ENCODE measurements at places on chromosomes 5 and 9.

DNA sequence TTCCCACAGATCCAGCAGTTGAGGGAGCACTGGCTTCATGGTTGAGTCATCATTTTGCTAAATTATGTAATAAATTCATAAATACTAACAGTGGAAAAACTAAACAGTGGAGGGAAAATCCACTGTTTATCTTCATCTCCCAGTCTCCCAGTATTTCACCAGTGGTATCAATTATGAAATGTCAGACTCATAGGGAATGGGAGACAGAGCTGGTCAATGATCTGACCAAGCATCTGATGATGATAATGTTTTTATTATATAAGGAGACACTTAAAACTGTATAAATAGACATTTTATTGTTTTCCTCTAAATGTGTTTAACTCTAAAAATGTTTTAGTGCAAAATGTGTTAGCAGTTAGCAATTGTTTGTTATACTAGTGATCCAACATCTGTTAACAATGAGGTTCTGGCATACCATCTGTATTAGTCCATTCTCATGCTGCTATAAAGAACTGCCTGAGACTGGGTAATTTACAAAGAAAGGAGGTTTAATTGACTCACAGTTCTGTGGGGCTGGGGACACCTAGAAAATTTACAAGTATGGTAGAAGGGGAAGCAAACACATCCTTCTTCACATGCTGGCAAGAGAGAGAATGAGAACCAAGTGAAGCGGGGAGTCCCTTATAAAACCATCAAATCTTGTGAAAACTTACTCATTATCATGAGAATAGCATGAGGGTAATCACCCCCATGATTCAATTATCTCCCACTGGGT is 11.8 kb upstream of the REEP5 start:
- peak; percentile 42 for DNase-seq

DNA sequence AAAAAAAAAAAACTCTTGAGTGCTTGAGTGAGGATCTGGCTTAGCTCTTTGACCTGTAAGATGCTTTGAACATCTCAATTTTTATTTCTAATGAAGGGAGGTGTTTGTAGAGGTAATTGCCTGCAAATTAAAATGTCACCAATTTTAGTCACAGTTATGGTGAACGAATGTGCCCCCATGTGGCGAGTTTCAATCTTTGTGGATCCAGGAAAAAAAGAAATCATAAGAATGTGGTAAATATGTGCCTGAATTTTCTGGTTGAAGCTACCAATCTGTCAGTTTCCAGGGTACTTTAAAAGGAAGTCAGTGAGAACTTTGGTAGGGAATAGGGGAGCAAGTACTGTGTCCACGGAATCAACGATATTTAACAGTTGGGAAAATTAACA is 1772.4 kb upstream of the CDH9 start:
- no peak for DNase-seq

DNA sequence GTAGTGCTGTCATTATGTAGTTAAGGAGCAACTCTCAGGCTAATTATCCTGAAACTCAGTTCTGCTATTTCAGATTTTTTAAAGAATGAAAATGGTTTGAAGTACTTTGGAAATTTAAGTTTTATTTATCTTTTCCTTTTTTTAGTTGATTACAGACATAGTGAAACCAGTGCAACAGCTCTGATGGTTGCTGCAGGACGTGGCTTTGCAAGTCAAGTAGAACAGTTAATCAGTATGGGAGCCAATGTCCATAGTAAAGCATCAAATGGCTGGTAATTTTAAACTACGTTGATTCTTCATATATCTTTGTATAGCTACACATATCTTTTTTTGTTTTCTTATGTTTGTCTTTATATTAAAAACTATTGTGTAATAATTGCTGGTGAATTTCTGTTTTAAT is 34.9 kb downstream of the YTHDC2 start:
- no peak for DNase-seq

DNA sequence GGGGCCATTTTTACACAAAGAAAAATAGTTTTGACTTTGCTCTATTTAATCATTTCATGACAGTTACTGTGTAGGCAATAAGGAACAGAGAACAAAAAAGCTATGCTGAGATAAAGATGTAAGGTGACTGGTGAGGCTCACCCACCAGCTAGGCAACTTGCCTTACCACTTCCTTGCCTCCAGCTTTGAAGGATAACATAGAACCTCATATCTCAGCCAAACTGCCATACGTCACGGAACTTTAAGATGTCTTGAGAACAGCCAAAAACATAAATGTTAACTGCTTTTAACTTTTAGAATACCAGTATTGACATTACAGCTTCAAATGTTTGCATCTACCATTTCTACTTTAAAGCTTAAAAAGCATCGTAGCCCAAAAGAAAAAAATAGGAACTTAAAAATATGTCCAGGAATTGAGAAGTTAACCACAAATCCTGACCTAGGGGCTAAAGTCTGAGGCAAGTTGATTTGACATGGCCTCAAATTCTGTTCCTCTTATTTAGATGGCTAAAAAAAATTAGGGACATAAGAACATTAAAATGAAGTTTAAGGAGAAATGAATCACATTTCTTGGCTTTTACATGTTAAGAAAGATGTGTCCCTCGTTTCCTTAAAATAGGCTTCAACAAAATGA is 7.7 kb upstream of the GCNT4 start:
- no peak for DNase-seq

DNA sequence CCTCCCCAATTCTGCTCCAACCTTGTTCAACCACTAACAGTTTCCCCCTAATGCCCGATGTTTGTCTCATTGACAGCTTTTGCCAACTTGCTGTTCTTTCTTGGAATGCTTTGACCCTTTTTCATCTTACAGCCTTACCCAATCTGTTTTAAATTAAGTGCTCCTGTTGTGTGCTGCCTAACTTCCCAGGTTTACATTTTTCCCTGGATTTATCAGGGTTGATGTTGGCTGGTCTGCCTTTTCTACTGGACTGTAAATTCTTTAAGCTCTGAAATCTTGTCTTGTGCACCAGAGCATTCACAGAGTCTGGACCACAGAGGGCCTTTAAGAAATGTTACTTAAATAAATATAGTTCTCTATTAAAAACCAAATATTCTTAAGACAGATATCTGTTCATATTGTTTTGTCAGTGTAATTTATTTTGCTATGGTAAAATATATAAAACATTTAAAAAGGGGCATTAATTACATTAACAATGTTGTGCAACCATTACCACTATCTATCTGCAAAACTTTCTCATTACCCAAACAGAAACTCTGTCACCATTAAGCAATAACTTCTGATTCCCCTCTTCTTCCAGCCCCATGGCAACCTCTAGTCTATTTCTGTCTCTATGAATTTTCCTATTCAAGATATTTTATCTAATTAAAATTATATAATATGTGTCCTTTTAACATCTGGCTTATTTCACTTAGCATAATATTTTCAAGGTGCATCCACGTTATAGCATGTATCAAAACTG is 73.0 kb downstream of the OSTF1 start:
- DNase-seq: no peak

DNA sequence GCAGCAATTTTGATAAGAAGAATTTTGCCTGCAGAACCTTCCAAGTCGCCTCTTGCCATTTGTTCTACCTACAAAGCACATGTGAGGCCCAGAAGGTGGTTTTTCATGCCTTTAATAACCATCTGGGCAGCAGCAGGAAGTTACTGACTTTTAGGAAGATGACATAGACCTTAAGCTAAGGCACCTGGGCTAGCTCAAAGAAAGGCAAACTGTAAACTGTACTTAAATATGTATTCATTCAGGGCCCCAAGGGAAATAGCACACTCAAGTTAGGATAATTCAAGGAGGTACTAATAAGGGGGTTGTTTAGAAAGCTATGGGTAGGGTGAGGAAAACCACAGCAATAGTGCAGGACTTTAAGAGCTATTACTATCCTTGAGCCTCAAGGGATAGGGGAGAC is 57.3 kb upstream of the HSPB3 start:
- DNase-seq: no peak

DNA sequence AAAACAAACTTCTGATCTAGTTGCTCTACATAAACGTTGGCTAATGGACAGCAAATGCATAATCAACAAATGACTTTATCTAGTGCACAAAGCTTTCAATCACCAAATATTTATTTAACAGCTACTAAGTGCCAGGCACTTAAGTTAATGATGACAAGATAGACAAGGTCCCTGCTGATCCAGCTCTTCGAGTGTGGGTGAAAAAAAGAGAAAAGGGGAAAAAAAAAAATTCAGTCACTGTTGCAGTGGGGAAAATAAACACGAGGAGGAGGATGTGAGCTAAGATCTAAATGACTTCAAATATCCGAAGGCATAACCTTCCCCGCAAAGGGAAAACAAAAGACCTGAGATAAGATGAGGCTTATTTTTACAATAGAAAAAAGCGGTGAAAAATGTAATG is 9.6 kb downstream of the PSIP1 start:
- no peak for DNase-seq

DNA sequence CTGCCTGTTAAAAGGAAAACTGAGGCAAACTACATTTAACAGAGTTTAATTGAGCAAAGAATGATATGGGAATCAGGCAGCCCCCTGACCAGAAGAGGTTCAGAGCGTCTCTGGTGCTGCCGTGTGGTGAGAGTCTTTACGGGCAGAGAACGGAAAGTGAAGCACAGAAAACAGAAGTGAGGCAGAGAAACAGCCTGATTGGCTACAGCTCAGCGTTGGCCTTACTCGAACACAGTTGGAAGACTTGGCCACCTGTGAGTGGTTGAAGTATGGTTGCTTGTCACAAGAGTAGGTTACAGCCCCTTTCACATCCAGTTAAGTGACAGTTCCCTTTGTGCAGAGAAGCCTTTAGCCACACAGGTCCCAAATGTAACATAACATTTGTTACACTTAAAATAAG is 16.9 kb upstream of the FBP1 start:
- no peak for DNase-seq

DNA sequence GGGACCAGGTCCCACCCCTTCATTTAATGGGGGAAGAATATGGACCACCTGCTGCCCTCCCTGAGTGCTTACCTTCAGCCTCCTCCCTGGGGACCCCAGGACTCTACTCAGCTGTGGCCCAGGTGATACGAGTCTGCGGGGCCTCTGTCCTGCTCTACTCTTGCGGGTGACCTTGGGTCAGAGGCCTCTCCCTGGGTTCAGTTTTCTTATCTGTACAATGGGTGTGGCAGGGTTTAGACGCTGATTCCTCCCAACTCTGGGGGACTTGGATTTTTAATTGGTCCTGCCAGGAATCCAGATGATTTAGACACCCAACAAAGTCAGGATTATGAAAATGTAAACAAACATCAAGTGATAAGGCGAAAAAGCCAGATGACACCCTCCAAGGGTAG is 25.0 kb downstream of the FAM163B start:
- no peak for DNase-seq

DNA sequence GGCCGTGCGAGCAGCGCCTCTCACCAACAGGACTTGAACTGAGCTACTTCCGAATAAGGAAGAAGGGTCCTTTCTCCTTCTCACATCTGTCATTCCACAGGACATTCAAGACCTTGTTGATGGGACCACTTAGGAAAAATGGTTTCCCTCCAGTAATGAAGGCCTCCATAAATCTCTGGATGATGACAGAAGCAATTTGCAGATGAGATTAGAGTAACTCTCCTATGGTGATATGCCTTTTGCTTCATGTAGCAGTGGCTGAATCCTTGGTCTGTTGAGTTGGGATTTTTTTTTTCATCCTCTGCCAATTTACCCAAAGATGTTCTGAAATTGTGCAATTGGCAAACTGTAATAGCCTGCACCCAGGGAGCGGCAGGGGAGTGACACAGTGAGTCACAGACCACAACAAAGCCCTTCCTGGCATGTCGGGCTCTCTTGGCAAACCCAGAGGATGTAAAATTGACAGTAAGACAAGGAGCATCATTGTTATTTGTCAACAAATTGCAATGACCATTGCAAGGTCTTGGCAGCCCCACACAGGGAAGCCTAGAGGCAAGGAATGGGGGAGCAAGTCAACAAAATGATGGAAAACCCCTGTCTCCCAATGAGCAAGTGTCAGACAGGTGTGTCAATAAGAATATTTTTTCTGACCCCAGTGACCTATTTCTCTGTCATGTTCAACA is 275.9 kb downstream of the ACTL7B start:
- DNase-seq: peak; percentile 96

DNA sequence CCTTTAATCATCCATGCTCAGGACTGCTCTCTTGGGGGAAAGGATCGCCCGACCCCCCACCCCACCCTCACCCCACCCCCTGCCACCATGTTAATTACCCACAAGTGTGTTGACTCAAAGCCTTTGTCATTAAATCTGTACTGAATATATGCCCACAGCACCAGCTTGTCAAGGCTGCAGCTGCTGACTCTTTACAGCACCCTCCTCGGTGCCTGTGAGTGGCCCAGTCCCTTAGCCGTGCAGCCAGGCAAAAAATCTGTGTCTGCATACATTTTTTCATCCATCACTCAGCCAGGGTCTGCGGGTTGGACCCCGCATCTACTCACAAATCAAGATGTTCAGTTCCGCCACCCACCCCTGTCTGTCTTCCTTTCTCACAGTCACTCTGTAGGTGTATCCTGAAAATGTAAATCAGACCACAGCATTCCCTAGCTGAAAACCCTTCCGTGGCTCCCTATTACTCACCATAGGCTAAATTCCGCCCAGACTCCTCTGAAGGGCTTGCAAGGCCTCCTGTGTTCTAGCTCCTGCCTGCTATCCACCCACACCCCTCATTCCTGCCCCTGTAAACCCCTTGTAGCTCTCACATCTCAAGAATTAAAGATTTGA is 53.7 kb upstream of the KCNIP1 start:
- DNase-seq: no peak

- peak; percentile 42 for DNase-seq
Observed at GRCh38 chr5:59640411-59640810, 253.1 kb downstream of the PDE4D start.

DNA sequence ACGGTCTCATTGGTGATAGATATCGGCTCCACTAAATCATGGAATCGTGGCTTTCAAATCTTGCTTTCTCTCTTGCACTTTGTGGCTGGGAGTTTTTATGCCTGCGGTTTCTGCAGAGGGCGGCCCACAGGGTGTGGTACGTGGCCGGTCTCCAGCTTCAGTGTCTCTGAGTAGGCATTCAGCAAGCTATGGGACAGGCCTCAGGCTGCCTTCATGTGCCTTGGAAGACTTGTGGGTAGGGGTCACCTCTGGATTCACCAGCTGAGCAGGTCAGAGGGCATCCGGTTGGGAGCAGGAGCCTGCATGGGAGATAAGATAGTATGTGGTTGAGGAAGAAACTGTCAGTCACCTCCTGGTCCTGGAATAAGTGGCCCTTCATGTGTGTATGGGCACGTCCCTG is 47.7 kb downstream of the AMBP start:
- no peak for DNase-seq

DNA sequence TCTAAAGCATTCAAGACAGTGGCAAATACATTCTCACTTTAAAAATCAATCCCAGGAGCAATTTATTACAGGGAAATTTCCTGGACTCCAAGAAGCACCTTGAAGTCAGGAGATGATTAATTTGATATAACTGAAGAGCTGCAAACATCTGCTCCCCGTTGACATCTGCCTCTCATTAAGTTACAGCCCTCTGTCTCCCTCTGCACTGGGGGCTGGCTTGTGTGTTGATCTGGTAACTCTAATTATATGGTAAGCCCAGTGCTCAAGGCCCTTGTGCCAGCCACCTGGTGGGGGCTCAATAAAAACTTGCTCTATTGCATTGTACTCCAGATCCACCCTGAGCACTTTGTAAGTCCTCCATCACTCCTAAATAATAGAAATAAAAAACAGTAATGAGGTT is 131.1 kb upstream of the ZNF462 start:
- no peak for DNase-seq

GRCh38 chr9:78021697-78022096 is 9.9 kb downstream of the GNAQ start:
- no peak for DNase-seq
